ENCODE measurements at places on chromosomes 5 and 9. TPM values are rescaled to one million over a fixed set of nuclear protein-coding genes. Genes with fewer than 3 reads are reported as not detected.

Gene CACFD1
- total RNA-seq, result 8.5 TPM

Gene FOXI1
- 4.9 TPM for total RNA-seq

GRCh38 chr5:42791151-42791550 is 20.5 kb downstream of the SELENOP start:
- no peak for DNase-seq

GRCh38 chr5:108046955-108047670 is 334.8 kb downstream of the FBXL17 start:
- DNase-seq, result no peak

GRCh38 chr9:16619914-16620520 is 250.5 kb downstream of the BNC2 start:
- DNase-seq, result no peak

GRCh38 chr9:96050048-96050860 is 174.8 kb downstream of the ERCC6L2 start:
- DNase-seq, result no peak

Gene TAF11L11
- total RNA-seq, result not detected

DNA sequence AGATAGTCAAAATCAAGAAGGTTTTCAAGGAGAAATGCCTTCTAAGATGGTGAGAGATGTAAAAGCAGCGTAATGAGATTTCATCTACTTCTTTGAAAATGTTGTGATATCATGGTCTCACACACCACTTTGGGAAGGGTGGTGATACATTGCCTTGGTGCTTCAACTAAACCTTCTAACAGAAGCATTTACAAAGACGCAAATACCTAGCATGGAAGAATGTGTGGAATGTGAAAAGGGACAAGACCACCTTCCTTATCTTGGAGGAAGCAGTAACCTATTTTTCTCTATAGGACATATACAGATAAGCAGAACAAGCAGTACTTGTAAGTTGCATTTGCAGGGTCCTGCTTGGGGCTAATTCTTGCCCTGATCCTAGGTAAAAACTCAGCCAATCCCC is 38.8 kb downstream of the PCA3 start:
- no peak for DNase-seq

- DNase-seq, result no peak
Observed at GRCh38 chr5:149371296-149371962, 7.7 kb downstream of the IL17B start.

GRCh38 chr5:62284946-62285891 is 20.8 kb upstream of the KIF2A start:
- no peak for DNase-seq

DNA sequence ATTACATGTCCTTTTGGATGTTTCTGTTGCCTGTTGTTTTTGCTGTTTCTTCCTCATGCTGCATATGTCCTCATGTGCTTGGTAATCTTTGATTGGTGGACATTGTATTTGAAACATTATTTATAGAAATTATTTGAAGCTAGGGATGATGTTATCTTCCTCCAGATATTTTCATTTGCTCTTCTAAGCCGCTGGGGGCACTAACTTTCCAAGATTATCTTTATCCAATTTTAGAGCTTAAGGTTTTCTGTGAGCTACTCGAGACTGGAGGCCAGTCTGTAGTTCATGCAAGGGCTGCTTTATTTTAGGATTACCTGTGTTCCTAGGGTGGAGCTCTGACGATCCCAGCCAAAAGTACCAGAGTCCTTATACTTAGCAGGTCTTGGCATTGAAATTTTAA is 40.9 kb downstream of the STX17 start:
- DNase-seq, result no peak

Gene GABRA6
- not detected for total RNA-seq

GRCh38 chr9:78196258-78196657 is 39.6 kb upstream of the CEP78 start:
- DNase-seq, result no peak

Gene LCN2
- total RNA-seq, result 6.0 TPM

DNA sequence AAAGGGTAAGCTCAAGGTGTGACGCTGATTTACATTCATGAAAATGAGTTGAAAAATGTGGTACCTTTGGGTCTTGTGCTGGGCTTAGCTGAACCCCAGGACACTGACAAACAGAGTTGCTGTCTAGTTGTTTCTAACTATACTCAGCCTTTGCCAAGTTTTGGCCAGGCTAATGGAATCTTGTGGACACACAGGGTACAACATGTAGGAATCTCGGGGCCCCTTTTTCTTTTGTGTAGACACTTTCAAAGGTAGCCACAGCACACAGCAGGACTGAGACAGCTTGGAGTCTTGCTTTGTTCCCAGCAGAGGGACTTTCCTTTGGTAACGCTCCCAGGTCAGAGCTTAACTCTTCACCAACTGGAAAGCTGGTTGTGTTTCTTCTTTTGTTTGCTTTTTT is 7.8 kb downstream of the LIX1 start:
- no peak for DNase-seq

Gene NPR2
- total RNA-seq, result 24.3 TPM

Gene GADD45G
- 6.2 TPM for total RNA-seq

GRCh38 chr5:90047113-90047512 is 362.4 kb downstream of the CETN3 start:
- no peak for DNase-seq

- no peak for DNase-seq
Observed at GRCh38 chr9:134895567-134895907, 14.9 kb downstream of the FCN2 start.

GRCh38 chr5:9429691-9430215 is 116.1 kb downstream of the SEMA5A start:
- DNase-seq, result no peak

DNA sequence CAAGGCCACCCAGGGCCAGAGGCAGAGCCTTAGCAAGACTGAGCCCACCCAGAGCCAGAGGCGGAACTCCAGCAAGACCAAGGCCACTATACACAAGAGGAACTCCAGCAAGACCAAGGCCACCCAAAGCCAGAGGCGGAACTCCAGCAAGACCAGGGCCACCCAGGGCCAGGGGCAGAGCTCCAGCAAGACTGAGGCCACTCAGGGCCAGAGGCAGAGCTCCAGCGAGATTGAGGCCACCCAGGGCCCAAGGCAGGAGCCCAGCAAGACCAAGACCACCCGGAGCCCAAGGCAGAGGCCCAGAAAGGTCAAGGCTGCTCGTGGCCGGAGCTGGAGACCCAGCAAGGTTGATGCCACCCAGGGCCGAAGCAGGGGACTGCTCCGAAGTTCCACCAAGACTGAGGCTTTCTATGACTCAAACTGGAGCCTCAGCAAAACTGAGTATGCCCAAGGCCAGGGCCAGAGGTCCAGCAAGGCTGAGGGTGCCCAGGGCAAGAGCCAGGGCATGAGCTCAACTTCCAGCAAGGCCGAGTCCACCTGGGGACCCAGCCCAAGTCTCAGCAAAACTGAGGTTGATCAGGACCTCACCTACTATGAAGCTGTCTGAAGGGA is 4.2 kb downstream of the TOR2A start:
- DNase-seq, result no peak

GRCh38 chr5:173392-174290 is 17.7 kb upstream of the LRRC14B start:
- DNase-seq, result peak; percentile 40

Gene DOK3
- 1.3 TPM for total RNA-seq

DNA sequence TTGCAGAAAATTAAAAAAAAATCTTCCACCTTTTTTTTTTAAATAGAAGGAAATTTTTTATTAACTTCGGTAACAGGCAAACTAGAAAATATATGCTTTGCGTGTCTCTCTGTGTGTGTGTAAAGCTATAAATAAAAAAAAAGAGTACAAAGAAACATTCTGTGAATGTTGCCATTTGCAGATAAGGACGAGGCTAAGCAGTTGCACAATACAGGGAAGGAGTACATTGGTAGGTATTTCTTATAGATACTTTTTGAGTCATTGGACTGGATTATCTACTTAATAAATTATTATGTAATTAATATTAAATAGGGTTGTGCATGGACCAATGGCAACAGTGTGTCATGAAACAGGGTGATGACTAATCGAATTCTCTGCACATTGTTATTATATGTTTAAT is 102.4 kb downstream of the CAMK4 start:
- DNase-seq, result no peak

DNA sequence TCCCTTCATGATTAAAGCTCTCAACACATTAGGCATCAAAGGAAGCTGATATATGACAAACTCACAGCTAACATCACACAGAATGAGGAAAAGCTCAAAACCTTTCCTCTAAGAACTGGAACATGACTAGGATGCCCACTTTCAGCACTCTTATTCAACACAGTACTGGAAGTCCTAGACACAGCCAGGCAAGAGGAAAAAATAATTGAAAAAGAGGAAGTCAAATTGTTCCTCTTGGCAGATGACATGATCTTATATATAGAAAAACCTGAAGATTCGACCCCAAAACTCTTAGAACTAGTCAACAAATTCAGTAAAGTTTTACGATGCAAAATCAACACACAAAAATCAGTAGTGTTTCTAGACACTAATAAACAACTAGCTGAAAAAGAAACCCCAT is 144.3 kb upstream of the NREP start:
- DNase-seq, result no peak

DNA sequence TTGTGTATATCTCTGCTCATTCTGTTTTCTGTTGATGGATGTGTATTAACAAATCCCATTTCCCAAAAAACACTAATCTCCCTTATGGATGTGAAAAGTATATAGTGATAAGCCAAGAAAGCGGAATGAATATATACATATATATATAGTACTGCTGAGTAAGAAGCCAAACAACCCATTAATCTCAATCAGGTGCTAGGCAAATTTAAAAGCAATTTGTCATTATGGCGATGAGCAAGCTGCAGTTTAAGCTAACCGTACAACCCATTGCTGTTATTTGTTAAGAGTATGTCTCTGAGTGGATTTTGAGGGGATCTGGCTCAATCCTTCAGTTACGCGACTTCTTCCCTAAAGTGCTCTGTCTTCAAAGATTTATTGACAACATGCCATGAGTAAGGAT is 640.4 kb upstream of the ARRDC3 start:
- no peak for DNase-seq

- DNase-seq, result no peak
Observed at GRCh38 chr5:149793256-149793550, 63.1 kb downstream of the PPARGC1B start.

DNA sequence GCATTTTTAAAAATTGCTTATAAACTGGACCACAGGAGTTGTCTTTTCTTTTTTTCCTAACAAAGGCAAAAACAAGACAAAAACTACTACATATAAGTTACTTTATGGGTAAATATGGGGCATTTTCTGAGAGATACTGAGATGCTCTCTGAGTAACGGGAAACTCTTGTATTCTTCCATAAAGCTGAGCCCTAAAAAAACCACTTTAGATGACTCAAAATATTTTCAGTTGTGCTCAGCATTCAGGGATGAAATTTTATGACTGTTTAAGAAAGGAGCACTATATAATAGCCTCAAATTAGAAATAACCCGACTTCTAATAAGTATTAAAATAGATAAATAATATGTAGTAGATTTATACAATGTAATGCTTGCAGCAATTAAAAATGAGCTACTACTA is 644.5 kb downstream of the KCTD16 start:
- DNase-seq, result no peak

GRCh38 chr5:167952278-167952995 is 339.0 kb upstream of the WWC1 start:
- DNase-seq, result no peak

Gene BASP1
- 31.9 TPM for total RNA-seq

Gene FAM153A
- 10.9 TPM for total RNA-seq

Gene DMRT1
- total RNA-seq, result not detected

Gene TLX3
- total RNA-seq, result not detected
